ENCODE measurements at places on chromosomes 3 and 15.

GRCh38 chr3:38114052-38114874 is 22.7 kb downstream of the ACAA1 start:
- no peak for DNase-seq

DNA sequence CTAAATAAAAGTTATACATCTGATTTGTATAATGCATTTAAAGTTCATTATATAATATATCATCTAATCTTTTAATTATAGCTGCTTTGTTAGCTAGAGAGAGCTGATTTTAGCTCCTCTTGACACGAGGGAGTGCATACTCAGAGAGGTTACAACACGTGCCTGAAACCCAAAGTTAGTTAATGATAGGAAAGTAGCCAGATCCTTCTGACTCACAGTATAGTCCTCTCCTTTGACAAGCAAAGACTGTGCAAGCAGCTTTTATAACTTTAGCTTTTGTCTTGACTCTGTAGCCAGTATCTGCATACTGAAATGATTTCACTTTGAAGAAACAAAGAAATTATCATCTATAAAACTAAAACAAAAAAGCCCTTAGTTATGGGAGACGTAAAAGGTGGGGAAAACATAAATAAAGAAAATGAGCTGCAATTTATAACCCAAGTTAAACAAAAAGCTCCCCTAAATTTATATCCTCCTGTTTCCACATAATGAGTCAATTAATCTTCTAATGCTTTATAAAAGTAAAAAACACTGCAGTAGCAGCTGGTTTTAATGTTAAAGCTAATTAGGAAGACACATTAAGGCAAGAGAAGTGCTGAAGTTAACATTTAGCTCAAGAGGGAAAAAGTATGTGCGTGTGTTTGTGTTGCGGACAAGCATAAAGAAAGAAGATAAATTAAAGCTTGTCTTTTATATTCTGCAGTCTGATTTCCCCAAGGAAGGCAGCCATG is 13.1 kb downstream of the GABRR3 start:
- DNase-seq, result no peak

GRCh38 chr15:26773917-26774316 is 1.1 kb upstream of the GABRB3 start:
- no peak for DNase-seq

DNA sequence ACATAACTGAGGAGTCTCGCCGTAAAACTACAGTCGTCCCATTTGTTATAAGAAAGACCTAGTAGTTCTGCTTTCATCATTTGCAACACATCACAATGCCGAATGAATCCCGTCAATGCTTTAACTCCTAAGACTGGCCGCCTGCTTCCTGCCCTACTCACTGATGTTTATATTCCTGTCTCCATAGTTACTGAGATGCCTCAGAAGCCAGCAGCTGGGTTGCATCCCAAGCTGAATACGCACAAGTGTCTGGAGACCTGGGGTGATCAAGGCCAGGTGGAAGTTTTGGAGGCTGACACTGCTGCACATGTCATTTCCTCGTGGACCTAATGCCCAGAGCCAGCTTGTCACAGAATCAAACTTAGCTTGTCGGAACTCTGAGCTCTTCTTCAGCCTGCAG is 95.2 kb upstream of the UBE2E1 start:
- no peak for DNase-seq

- DNase-seq, result no peak
These were observed 82.1 kb upstream of the RAD18 start for GRCh38 chr3:9045371-9045770.

DNA sequence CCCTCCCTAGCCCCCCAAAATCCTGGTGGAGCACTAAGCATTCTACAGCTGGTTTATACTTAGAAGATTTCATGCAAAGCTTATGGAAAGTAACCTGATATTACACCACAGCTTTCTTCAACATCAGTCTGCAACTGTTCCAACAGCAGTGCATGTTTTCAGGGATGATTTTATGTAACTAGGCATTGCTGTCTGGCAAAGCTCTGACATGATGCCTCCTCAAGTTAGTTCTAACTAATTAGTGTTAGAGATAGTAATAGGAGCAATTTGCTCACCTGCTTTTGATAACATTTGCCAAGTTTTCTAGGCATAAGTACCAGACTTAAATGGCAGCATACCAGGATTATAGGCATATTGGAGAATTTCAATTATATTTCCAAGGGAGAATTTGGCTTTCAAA is 330.3 kb upstream of the SGO1 start:
- DNase-seq, result no peak

- DNase-seq, result no peak
These were observed 11.0 kb upstream of the BFSP2 start for GRCh38 chr3:133388696-133389395.

DNA sequence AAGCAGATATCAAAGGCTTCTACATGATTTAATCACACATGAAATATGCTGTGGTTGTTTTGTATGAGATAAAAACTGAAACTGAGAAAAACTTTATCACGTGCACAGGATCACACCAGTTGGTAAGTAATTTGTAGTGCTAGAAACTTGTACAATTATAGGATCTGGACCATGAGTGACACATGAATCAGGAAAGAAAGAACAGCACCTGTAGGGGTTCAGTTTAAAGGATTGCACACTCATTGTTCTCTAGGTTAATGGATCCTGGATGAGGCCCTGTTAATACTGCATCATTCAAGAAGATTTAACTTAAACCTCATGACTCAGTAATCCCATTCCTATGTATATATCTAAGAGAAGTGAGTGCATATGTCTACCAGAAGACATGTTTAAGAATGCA is 87.9 kb downstream of the STT3B start:
- no peak for DNase-seq

DNA sequence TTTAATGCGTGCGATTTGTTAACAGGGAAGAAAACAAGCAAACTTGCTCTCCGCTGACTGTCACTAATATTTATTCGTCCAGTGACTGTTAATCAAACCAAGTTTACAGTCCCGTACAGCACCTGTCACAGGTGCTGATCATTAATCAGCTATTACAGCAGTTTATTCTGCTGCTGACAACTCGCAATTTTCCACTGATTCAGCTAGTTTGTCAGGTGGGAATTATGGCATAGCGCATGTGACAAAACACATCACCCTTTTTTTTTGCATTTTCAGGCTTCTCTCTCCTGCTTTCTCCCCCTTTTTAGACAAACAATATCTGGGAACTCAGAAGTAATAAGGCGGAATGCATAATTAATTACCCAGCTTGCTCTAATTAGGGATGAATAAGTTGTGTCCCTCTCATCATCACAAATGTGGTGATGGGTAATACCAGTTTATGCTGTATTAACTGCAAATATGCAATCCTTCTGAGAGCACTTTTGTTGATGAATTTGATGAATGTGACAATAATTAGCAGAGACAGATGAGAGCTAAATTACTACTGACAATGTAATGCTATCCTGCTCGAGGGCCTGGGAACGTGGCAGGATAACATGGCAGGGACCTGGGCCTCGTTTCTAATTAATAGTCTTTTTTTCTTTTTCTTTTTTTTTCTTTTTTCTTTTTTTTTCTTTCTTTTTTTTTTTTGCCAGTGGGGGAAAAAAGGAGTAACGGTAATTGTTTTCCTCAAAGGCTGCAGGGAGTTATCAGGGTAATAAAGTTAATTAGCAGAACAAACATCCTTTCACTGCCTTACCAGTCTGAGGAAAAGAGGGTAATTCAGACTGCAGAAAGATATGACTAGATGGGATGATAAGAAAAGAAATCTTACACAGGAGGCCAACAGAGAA is 150.3 kb upstream of the SOX2 start:
- no peak for DNase-seq

GRCh38 chr3:133572158-133573053 is 1.1 kb upstream of the CDV3 start:
- DNase-seq, result no peak

DNA sequence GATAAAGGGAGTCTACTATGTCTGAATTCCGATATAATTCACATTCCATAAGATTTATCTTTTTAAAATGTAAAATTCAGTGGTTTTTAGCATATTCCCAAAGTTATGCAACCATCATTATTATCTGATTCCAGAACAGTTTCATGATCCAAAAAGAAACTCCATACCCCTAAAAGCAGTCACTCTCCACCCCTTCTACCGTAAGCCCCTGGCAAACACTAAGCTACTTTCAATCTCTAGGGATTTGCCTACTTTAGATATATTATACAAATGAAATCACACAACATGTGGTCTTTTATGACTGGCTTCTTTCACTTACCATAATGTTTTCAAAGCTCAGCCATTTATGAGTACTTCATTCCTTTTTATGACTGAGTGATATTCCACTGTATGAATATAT is 65.6 kb downstream of the TMEM212 start:
- no peak for DNase-seq

- no peak for DNase-seq
These were observed 16.9 kb upstream of the FILIP1L start for GRCh38 chr3:100131241-100131640.

GRCh38 chr3:46413951-46414350 is 6.9 kb downstream of the CCRL2 start:
- no peak for DNase-seq

- no peak for DNase-seq
These were observed 14.8 kb downstream of the IL1RAP start for GRCh38 chr3:190528706-190529105.

- no peak for DNase-seq
These were observed 23.8 kb downstream of the NTRK3 start for GRCh38 chr15:88232771-88233201.

GRCh38 chr3:151171145-151171757 is 31.8 kb downstream of the GPR171 start:
- DNase-seq, result peak; percentile 20

DNA sequence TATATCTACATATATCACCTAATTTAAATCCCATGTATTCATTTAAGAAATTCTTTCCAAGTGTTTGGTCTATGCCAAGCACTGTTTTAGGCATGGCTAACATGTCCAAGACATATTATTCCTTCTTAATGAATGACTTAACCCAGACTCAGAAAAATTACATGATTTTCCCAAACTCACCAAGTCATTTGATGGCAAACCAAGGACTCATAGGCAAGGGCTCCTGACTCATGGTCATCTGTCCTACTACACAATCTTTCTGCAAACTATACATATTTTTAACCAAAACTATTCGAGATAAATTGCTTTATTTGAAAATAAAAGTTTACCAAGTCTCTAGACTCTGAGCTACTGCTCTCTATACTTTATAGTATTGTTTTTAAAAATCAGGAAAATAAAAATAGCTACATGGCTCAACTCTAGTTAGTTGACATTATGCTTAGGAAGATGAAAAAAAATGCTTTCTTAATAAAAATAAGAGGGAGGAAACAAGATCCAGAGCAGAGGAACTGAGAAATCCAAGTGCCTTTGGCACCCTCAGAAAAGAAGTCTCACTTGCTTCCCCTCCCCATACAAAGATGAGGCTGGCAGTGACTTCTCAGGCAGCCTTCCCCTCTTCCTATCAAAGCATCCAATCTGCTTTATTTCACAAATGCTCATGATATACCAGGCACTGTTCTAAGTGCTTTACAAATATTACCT is 182.2 kb downstream of the RSL24D1 start:
- DNase-seq, result no peak

- DNase-seq, result no peak
These were observed 109.8 kb downstream of the IGF2BP2 start for GRCh38 chr3:185715091-185715490.

- DNase-seq, result no peak
These were observed 25.7 kb downstream of the RPLP1 start for GRCh38 chr15:69478259-69478781.

- DNase-seq, result no peak
These were observed 899.8 kb downstream of the FHIT start for GRCh38 chr3:60351481-60351880.

- DNase-seq, result no peak
These were observed 216.6 kb downstream of the XXYLT1 start for GRCh38 chr3:195054311-195054710.

- DNase-seq, result no peak
These were observed 35.8 kb downstream of the ABHD17C start for GRCh38 chr15:80730926-80731325.

DNA sequence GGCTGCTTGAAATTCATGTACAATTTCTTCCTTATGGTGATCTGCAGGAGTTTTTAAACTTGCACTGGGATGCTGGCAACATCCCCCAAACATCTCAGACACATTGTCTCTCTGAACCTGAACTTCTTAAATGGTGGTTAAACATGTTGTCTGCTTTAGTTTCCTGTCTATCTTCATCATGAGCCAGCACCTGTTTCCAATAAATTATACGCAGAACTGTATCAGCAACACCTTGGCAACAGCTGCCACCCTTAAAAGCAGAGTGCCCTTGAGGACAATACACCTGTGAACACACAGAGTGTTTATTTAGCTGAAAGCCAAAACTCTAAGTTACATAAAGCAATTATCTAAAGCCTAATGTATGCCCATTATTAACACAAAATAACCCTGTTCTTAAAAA is 242.9 kb downstream of the WNT5A start:
- no peak for DNase-seq

GRCh38 chr15:74200412-74200815 is 2.2 kb downstream of the STRA6 start:
- DNase-seq, result no peak

GRCh38 chr3:142963516-142964448 is at the start of gene PAQR9:
Gene PAQR9 (minus strand): TSS chr3:142963674. CDS start chr3:142963336, 338 bp downstream.
- no peak for DNase-seq

DNA sequence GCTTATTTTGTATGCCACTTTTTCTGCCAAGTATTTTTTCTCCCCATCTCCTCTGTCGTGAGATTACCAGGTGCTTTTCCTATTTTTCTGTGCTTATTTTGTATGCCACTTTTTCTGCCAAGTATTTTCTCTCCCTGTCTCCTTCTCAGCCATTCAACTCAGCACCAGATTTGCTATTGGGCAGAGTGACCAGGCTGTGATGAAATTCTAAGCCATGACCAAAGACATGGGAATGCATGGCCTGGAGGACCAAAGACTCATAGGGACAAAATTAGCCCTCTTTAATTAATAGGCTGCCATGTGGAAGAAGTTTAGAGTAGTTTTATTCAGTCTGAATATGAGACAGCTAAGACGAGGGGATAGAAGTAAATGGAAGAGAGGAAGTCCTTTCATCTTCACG is 257.4 kb downstream of the SQOR start:
- DNase-seq, result no peak

GRCh38 chr15:64430000-64430735 is 30.2 kb upstream of the ZNF609 start:
- DNase-seq, result no peak

- DNase-seq, result no peak
These were observed 7.3 kb downstream of the ILDR1 start for GRCh38 chr3:122014741-122015140.

- DNase-seq, result no peak
These were observed 8.3 kb upstream of the MAP1A start for GRCh38 chr15:43508991-43509659.

- DNase-seq, result no peak
These were observed 58.2 kb downstream of the FGD5 start for GRCh38 chr3:14876921-14877333.

DNA sequence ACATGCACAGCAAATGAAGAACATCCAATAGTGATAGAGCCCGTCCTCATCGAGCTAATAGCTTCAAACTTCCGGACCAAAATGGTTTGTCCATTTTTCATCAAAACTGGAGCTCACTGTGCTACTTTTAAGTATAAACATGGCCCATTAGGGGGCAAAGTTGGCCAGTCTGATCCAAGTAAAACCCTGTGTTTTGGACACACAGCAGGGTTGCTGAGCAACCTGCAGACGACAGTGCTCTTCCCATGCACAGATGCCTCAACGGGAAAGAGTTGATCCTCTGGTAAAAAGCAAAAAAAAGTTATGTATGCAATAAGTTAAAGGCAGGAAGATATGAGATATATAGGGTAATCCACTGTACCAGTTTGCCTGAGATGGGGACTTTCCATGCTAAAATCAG is 244.0 kb upstream of the THBS1 start:
- DNase-seq, result no peak

- no peak for DNase-seq
These were observed 410.5 kb downstream of the LSAMP start for GRCh38 chr3:116034794-116035193.

- peak; percentile 87 for DNase-seq
These were observed 17.7 kb downstream of the CHD2 start for GRCh38 chr15:92917598-92918407.

All from activated CD4-positive, alpha-beta T cell treated with anti-CD3 and anti-CD28 coated beads, Interleukin-2, amount 50 U/mL, for 24 hours (primary cell).